ENCODE measurements at places on chromosomes 12 and 14. TPM values are rescaled to one million over a fixed set of nuclear protein-coding genes. Genes with fewer than 3 reads are reported as not detected.

- no peaks in the 10 kb centered on the region for H3K36me3 ChIP-seq
- DNase-seq: no peak
- no peak overlapping the region for H3K4me3 ChIP-seq
- H3K27ac ChIP-seq: no peak overlapping the region
- H3K27me3 ChIP-seq: no peaks in the 10 kb centered on the region
- H3K4me1 ChIP-seq: no peaks in the 10 kb centered on the region
These were observed 80.3 kb upstream of the SSTR1 start for GRCh38 chr14:38127356-38127755.

DNA sequence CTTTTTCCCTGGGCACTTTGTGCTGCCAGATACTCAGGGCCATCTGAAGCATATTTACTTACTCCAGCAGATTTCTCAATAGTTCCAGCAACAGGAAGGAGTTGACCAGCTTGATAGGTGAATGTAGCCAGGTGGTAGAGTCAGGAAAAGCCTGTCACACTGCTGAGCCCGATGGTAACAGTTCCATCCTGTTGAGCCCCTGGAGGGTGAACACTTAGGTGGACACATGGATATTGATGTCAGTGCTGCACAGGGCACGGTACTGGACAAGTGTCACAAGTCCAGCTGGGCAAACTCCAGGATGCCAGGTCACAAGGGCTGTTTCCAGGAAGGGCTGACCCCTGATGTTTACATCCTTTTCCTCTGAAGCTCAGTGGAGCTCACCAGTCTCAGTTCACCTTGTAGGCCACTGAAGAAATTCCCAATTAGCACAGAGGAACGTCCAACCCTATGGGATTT, 2.3 kb upstream of the SMOC1 start:
- H3K4me1 ChIP-seq: peaks cover 12% of the 10 kb centered on the region
- peaks cover 6% of the 10 kb centered on the region for H3K27me3 ChIP-seq
- H3K27ac ChIP-seq: peak overlapping the region; percentile 57
- DNase-seq: no peak

GRCh38 chr12:123223241-123223668, 9.7 kb downstream of the MPHOSPH9 start:
- no peaks in the 10 kb centered on the region for H3K27me3 ChIP-seq
- H3K4me3 ChIP-seq: no peak overlapping the region
- H3K4me1 ChIP-seq: no peaks in the 10 kb centered on the region
- peak; percentile 63 for DNase-seq
- no peak overlapping the region for H3K27ac ChIP-seq

DNA sequence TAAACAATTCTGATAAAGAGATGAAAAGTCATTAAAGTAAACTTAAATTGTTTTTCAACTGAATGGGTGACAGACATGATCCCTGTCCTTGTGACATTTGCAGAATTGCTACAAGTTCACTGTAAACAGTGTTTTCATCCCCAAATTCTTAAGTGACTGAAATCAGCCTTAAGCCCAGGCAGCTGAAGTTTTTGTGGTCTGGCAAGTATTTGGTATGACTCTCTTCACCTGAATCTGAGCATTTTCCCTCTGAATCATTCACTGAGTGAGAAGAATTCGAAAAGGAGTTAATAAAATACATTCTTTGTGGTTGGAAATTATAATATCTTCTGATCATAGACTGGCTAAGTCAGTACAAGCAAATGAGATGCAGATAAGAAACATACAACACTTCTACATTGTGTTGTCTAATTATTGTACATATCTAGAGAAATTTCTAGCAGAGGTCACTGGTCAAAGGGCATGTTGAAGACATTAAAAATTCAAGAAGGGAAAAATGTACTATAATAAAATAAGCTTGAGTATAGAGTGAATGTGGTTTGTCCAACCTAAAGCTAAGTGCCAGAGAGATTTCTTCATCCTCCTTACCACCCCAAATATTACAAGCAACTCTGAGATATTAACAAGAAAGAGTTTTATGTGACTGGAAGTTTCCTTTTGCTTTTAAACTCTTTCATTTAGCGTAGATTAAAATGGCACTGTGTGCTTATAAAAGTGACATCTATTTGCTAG, 177.8 kb upstream of the DIO2 start:
- H3K27ac ChIP-seq: peak overlapping the region; percentile 25
- H3K27me3 ChIP-seq: no peaks in the 10 kb centered on the region
- DNase-seq: peak; percentile 79
- no peaks in the 10 kb centered on the region for H3K36me3 ChIP-seq
- H3K4me1 ChIP-seq: peaks cover 29% of the 10 kb centered on the region

GRCh38 chr12:52413202-52413601, 7.1 kb upstream of the KRT82 start:
- H3K27ac ChIP-seq: no peak overlapping the region
- DNase-seq: no peak
- no peak overlapping the region for H3K4me3 ChIP-seq
- peaks cover 4% of the 10 kb centered on the region for H3K4me1 ChIP-seq
- H3K27me3 ChIP-seq: peaks cover 4% of the 10 kb centered on the region
- H3K36me3 ChIP-seq: no peaks in the 10 kb centered on the region

- H3K36me3 ChIP-seq: no peaks in the 10 kb centered on the region
- peak overlapping the region; percentile 11 for H3K27ac ChIP-seq
- H3K4me1 ChIP-seq: peaks cover 30% of the 10 kb centered on the region
- H3K4me3 ChIP-seq: no peak overlapping the region
- no peaks in the 10 kb centered on the region for H3K27me3 ChIP-seq
These were observed 33.7 kb downstream of the CPM start for GRCh38 chr12:68899251-68899771.

DNA sequence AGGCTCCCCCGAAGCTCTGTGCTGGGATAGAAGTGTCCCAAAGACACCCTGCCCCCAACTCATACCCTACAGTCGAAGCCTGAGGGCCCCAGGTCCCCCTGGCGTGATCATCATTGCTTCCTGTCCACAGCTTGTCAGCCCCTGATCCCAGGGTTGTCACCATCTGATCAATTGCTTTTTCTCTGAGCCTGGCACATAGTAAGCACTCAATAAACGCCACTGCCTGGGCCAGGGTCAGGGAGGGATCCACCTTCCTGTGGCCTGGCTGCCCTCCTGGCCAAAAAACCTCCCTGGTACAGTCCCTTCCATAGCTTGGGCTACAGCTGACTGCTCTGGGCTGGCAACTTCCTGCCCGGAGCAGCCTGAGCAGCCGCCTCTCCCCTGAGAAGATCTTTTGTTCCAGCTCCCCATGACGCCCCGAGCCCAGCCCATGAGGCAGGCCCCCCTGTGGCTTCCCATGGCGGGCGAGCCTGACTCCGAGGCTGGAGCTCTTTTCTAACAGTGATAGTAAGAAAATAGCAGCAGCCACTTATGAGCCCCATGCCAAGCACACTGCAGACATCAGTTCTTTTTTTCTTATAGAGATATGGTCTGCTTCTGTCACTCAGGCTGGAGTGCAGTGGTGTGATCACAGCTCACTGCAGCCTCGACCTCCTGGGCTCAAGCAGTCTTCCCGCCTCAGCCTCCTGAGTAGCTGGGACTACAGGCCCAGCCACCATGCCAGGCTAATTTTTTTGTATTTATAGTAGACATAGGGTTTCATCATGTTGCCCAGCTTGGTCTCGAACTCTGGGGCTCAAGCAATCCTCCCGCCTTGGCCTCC, 6.5 kb downstream of the SH2B3 start:
- peaks cover 17% of the 10 kb centered on the region for H3K36me3 ChIP-seq
- peak overlapping the region; percentile 76 for H3K27ac ChIP-seq
- peaks cover 74% of the 10 kb centered on the region for H3K4me1 ChIP-seq
- H3K4me3 ChIP-seq: no peak overlapping the region

DNA sequence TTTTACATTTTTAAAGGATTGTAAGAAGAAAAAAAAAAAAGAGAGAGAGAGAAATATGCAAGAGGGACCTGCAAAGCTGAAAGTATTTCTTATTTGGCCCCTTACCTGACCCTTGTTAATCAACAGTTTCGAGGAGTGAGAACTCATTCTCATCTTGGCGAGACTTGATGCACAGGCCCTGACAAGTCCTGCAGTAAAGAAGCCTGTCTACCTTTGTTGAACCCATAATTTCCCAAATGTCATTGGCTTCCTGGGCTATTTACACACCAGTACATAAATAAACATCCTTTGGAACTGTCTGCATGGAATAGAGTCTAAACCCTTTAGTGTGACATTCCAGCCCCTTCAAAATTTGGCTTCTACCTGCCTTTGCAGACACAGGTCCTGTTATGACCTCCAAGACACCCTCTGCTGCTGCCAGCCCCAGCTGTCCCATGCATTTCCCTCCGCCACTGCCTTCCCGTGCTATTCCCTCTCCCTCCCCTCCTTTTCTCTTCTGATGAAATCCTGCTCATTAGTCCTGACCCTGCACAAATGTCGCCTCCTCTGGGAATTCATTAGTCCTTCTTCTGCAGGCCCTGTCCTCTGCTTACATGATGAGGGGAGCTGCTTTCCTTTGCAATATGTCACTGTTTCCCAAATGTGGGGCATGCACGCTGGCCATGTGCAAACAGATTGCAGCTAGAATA, 35.1 kb downstream of the MYL2 start:
- H3K27me3 ChIP-seq: peaks cover 4% of the 10 kb centered on the region
- no peak for DNase-seq
- H3K36me3 ChIP-seq: no peaks in the 10 kb centered on the region

GRCh38 chr14:102691763-102692162, 85.5 kb upstream of the TRAF3 start:
- H3K36me3 ChIP-seq: no peaks in the 10 kb centered on the region
- H3K27ac ChIP-seq: no peak overlapping the region
- no peaks in the 10 kb centered on the region for H3K27me3 ChIP-seq
- no peak for DNase-seq

MUCL1 gene
- total RNA-seq: not detected

OAS1 gene
- total RNA-seq: 3.6 TPM

TPPP2 gene
- total RNA-seq: not detected

KMT2D gene
- 28.6 TPM for total RNA-seq

HOXC12 gene
- total RNA-seq: under 0.01 TPM

FRMD6 gene
- 701 TPM for total RNA-seq

Data from osteoblast (primary cell).